Myocyte (in vitro differentiated cells): ENCODE measurements at places on chromosomes 6 and 20. TPM values are rescaled to one million over a fixed set of nuclear protein-coding genes. Genes with fewer than 3 reads are reported as not detected.
A peak's percentile ranks its signal among the peaks of the same experiment; 100 is the strongest.

DNA sequence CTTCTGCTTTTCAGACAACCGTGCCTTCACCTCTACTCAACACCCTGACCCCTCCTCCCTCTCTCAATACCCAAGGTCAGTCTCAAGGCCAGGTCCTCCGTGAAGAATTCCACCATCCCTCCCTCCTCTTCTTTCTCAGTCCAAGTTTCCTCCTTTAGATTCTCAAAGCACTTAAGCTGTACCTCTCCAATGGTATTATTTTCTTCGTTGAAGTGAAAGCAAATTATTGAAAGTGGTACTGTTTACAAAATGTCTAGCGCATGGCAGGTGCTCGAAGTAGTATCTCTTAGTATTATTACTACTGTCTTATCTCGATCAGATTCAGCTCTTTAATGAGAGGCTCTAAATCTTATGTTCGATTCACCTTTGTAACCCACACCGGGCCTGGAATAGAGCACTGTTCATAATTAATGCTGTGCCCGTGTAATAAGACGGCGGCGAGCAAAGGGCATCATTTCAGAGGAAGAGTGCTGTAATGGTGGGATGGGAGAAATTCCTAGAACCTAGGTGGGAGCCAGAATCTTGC is 593 bp upstream of the RALGAPB start:
- DNase-seq = no peak

SEMG1 gene
- total RNA-seq = not detected in 2 replicates

GRCh38 chr6:113073611-113074191 is 726.6 kb downstream of the RFPL4B start:
- peak; percentile 54 for DNase-seq

DNA sequence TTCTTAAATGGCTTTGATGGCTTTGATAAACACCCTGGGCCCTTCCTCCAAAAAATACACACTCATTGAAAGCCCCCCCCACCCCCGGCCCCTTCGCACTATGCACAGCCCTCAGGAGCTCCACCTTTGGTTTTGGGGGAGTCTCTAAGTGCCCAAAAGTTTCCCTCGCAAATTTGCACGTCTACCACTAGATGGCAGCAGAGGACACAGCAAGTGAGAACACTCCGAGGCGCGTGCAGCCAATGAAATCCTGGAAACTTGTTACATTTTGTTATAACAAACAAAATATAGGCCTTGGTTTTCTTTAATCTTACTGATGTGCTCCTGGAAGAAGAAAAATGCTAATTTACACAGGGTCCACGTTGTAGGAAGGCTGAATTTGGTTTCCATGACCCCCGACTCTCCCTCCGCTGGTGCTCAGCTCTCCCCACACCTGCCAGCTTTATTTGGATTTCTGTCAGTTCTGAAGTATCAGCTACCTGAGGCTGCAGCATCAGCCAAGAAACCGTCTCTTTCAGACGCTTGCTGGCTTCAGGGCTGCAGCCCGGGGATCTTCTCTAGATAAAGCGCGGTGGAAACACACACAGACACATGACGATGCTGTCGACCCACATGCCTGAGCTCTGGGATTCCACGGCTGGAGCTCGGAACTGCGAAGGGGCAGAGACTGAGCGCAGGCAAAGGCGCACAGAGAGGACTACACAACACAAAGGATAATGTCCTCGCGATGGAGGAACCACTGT is 148.3 kb upstream of the RPS6KA2 start:
- peak; percentile 82 for DNase-seq
